ENCODE measurements at places on chromosomes 1 and 21.

- no peak for DNase-seq
These were observed 3.3 kb downstream of the ZBTB18 start for GRCh38 chr1:244054247-244054923.

- DNase-seq: no peak
These were observed 23.8 kb upstream of the CSF1 start for GRCh38 chr1:109886827-109887226.

GRCh38 chr1:244057474-244058385 is 6.6 kb downstream of the ZBTB18 start:
- no peak for DNase-seq

DNA sequence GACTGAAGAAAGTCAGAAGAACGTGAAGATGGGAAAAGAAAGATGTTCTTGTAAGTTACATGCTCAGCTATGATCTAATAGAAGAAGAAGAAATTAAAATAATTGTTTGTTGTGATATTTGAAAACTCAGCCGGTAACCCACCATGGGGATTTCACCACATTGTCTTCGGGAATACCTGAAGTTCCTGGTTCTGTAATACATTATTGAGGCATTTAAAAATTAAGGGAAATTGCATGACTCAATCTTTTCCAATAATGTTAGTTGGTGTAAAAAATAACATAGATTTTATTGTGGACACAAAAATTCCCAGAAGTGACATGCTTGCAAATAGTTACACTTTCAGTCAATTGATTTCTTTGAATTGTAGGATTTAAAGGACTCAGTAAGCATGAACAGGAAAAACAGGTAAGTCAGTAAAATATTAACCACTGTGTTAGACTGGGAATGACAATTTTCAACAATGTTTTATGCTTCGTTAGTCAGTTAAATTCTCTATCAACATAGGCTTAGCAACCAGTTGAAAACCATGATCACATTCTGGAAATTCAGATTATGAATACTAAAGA is 745.1 kb downstream of the LTN1 start:
- DNase-seq: no peak
